ENCODE measurements at places on chromosomes 16 and 17.
A peak's percentile ranks its signal among the peaks of the same experiment; 100 is the strongest.

GRCh38 chr16:54927125-54928015, 3.3 kb upstream of the IRX5 start:
- DNase-seq, result no peak

- DNase-seq, result no peak
These were observed 93.9 kb downstream of the YPEL2 start for GRCh38 chr17:59425085-59425931.

DNA sequence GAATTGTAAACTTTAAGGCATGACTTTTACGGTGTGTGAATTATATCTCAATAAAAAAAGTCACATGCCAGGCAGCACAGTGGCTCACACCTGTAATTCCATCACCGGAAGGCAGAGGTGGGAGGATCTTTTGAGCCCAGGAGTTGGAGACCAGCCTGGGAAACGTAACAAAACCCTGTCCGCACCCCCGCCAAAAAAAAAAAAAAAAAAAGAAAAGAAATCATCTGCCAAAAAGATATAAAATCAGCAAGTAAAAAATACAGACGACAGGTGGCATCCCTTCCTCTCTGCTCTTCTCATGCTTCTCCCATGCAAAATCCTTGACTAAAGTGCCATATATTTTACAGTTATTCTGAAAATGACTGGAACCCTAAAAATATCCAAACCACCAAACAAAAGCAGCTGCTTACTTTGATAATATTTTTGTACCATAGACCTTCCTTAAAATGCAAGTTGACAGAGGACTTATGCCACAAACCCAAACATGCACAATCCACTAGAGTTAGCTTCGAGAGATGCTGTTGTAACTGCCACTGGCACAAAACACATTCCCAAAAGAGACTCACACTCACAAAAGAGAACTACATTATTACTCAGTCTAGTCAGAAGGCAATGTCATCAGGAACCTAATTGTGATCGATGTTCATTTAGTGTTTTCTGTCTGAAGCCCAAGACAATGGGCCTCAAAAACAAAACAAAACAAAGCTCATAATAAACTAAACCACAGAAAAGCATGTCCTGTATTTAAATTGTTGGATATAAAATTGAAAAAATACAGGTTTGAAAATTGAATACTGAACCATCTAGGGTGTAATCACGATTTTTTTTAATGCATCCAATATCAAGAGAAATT, 2.4 kb downstream of the CRLF3 start:
- no peak for DNase-seq

GRCh38 chr17:36703860-36704266, 102.5 kb downstream of the MRM1 start:
- DNase-seq, result no peak

GRCh38 chr16:72159801-72160200, 12.2 kb downstream of the PMFBP1 start:
- no peak for DNase-seq

DNA sequence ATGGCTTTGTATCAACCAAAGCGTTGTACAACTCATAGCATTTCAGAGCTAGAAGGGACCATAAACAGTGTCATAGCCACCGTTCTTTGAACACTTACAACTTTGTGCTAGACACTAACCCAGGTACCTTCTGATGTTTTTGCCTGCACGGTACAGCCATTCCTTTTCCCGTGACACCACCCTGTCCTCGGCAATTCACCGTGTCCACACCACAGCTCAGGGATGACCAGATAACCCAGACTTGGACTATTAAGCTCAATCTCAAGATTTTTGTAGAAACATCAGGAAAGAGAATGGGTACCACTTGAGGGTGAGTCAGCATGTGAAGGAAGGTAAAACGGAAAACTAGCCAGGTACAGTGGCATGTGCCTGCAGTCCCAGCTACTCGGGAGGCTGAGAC, 9.8 kb upstream of the CBFB start:
- peak; percentile 3 for DNase-seq

GRCh38 chr16:68700120-68700519, 37.0 kb upstream of the CDH1 start:
- DNase-seq, result no peak

GRCh38 chr16:89693931-89694783, 7.3 kb downstream of the SPATA2L start:
- no peak for DNase-seq
